ENCODE measurements at places on chromosomes 6 and 20.

GRCh38 chr20:33475381-33476152 lies 14.3 kb upstream of the CBFA2T2 start:
- DNase-seq: no peak

DNA sequence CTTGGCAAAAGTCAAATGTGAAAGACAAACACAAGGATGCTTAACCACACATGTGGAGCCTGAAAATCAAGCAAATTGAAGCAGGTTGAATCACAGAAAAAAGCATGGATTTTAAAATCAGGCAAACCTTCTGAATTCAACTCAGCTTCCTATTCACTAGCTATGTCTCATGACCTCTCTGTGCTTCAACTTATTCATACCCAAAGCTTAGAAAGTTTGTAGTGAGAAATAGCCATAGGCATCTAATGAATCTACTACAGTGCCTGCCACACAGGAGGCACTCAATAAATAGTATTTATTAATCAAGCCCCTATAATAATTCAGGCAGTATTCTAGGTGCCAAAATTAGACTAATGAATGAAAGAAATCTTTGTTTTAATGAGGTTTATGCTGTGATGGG lies 112.2 kb upstream of the TNFAIP3 start:
- no peak for DNase-seq

DNA sequence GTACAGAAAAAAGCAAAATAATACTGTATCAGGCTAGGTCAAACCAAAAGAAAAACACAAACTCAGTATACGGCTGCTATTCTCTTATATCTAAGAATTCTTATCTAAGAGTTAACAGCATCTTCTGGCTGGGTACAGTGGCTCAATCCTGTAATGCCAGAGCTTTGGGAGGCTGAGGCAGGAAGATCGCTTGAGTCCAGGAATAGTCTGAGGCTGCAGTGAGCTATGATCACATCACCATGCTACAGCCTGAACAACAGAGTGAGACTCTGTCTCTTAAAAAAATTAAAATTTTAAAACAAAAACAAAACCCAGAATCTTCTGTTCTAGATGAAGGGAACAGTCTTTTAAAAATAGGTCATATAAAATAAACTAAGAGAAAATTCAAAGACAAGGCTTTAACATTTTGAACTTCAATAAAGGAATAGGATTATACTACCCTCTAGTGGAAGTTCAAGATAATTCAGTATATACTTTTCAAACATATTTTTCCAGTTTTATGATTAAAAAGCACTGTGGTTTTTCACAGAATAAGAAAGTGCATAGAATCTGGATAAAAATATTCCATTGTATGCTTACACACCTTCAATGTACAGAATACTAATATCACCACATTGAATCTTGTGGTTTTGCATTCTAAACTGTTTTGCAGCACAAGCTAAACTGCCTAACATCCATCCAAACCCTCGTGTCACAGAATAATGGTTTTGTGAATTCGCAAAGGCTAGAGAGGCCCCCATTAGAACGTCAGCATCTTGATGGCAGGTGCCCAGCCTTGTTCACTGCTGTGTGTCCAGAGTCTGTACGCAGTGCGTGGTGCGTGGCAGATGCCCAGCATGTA lies 39.3 kb downstream of the DTNBP1 start:
- no peak for DNase-seq

GRCh38 chr6:31345026-31345730 lies 11.8 kb downstream of the HLA-B start:
- DNase-seq: no peak

DNA sequence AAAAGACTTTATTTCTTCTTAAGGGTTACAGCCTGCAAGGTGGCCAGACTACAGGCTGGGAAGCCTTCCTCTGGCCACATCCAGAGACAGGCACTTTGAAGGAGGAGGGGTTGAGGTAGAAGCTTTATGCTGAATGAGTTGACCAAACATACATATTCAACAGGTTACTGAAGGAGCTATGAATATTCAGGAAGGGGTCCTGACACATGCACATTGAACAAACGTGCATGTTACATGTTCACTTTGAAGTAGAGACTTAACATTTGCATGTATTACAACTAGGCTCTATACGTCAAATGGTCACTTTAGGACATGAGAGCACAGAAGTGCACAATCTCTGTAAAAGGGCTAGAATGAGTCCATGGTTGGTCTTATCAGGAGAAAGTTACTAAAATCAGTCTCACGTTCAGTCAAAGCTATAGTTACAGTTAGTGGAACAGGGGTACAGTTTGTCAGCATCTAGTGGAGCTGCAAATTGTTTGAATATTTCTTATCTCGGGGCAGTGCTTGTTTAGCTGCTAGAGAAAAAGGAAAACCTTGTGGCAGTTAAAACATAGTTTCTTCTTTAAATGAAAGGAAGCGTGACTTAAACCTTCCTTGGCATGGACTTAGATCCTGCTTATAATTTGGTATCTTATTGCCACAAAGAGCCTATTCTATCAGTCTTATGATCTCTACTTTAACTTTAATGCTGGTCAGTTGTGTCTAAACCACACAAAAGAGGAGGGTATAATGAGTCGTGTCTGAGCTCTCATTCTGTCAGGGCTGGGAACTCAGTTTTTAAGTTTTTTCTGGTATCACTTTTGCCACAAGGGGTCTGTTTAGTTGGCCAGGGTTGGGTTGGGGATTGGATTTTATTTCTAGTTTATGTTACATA lies 4.6 kb upstream of the ZSCAN9 start:
- DNase-seq: no peak

DNA sequence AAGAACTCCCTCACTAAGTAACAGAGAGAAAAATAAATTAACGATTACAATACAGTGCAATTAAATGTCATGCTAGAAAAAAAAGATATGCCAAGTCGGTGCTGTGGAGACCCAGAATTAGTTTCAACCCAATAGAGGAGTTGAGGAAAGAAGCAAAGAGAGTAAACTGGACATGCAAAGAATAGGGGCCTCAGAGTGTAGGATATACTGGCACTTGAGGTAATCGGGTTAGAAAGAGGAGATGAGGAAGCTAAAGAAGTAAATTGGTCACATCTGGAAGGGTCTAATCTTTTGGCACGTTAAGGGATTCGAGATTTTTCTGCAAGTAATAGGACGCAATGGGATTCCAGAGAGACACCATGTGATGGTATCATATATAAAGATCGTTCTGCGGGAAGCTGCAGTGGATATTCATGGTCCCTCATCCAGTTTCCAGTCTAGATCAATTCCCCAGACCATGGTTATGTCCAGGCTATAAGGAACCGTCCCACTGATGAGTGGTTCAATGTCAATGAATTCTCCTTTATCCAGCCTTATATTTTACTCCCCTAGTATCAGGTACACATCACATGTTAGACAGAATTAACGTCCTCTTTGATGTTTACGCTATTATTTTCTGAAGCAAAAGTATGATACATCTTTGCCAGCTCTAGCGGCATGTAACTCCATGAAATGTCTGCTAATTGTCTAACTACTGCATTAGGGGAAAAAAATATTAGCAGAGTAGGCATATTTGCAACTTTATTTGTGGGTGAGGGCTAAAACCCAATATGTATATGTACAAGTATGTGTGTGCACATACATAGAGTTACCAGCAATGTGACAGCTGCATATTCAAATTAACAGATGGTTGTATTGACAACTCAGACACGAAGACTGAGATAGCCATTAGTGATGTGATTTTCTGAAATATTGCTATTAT lies 1.1 kb upstream of the TBC1D32 start:
- DNase-seq: no peak

- DNase-seq: no peak
These were observed 236.6 kb upstream of the CHD6 start for GRCh38 chr20:41854765-41855164.

Data from stimulated activated CD4-positive, alpha-beta T cell treated with anti-CD3 and anti-CD28 coated beads, Interleukin-4, amount 100 ng/mL, for 4 hours (primary cell).